ENCODE measurements at places on chromosomes 3 and 15.

- no peak for DNase-seq
Measured at GRCh38 chr15:69830430-69830829, 267.3 kb downstream of the TLE3 start.

- no peak for DNase-seq
Measured at GRCh38 chr3:57423335-57423734, 120.8 kb downstream of the DNAH12 start.

DNA sequence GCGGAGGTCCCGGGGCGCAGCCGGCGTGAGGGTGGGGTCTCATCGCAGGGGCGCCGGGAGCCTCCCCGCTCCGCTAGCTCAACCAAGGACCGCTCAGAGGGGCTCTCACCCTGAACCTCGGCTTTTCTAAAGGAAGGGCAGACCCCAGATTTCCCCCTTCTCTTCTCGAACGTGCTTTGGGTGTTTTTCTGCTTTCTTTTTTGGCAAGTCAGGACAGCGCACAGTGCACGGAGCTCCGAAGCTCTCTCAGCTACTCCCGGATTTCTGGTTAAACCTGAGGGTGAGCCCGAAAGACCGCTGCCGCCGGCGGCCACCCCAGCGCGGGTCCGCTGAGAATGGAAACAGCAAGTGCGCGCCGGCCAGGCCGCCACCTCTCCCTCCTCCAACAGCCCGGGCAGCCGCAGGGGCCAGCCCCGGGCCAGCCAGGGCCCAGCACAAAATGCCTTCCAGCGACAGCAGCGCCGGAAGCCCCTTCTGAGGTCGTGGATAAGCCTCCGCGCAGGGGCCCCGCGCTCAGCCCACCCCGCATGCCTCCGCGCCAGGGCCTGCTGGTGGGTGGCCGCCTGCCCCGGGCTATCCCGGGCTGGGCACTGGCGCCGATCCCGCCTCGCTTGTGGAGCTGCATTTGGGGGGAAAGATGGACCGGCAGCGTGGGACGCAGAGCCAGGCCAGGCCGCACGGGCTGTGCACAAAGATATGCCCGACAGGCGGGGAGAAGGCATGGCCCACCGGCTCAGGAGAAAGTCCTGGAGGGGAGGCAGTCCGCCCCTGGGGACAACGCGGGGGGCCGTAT is 8.2 kb upstream of the OCA2 start:
- DNase-seq: no peak

DNA sequence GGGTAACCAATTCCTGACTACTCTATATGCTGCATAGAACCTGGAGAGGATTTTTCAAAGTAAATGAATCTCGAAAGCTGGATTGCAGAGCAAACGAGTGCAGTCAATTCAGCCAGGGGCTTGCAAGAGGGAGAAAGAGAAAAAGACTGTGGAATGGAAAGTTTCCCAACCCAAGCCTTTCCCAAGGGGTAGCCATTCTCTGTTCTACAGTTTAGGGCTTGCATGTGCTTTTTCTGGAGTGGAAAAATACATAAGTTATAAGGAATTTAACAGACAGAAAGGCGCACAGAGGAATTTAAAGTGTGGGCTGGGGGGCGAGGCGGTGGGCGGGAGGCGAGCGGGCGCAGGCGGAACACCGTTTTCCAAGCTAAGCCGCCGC is 511 bp upstream of the RARB start:
- no peak for DNase-seq

DNA sequence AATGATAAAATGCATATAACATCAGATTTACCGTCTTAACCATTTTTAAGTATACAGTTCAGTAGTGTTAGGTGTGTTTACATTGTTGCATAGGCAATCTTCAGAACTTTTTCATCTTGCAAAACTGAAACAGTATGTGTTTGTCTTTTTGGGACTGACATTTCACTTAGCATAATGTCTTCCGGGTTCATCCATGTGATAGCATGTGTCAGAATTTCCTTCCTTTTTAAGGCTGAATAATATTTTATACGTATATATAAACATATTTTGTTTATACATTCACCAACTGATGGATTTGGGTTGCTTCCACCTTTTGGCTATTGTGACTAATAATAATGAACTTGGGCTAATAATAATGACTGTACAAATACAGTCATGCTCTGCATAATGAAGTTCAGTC is 3.0 kb downstream of the PARP15 start:
- DNase-seq: no peak

DNA sequence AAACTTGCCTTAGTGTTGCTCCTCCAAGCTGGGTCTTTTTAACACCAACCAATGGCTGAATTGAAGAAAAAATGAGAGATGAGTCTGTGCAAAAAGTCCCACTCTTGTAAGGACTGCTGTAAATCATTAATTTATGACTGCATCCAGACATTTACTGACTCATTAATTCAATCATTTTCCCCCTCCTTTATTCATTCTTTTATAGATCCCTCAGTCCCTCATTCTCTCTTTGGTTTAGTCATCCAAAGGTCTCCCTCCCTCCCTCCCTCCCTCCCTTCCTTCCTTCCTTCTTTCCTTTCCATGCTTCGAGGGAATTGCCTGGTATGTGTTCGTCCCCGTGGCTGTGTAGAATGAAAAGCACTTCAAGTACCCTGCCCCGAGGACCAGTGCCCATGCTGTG is 35.3 kb upstream of the MRPS22 start:
- DNase-seq: no peak

DNA sequence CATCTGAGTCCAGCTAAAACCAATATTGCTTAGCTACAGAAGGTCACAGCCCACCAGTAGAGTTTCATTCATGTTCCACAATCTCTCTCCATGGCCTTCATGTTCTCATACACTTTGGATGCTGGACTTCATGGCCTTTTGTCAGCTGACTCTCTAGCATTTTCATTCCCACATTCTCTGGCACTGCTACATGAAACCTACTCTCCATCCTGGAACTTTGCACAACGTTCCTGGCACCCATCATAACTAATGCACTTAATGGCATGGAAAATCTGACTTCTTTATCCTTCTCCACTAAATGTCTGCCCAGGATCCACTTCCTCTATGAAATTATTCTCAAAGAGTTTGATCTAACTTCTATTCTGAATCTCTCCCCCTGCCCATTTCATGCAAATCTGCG is 56.9 kb downstream of the SLC9A9 start:
- no peak for DNase-seq
